Stimulated activated CD8-positive, alpha-beta memory T cell treated with anti-CD3 and anti-CD28 coated beads, Interleukin-7, amount 100 ng/mL, for 1 hour (primary cell): ENCODE measurements at places on chromosomes 4 and X.

- no peak for DNase-seq
Measured at GRCh38 chr4:185931986-185932385, 120.0 kb upstream of the SORBS2 start.

DNA sequence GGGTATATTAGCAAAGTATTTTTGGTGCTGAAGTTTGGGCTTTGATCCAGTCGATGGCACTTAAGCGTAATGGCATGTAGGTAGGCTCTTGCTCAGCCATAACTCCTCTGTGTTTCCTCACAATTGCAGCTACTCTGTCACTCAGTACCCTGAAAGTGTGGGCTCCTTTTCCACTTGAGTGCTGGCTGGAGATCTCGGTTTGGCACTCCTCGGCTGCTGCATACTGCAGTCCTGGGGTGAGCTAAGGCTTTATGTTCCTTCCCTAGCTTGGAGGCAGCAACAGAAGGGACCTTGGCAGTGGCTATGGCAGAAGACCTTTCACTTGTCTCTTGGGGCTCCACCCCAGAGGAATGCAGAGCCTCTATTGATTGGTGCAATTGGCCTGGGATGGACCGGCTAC is 106.7 kb upstream of the GRXCR1 start:
- no peak for DNase-seq

DNA sequence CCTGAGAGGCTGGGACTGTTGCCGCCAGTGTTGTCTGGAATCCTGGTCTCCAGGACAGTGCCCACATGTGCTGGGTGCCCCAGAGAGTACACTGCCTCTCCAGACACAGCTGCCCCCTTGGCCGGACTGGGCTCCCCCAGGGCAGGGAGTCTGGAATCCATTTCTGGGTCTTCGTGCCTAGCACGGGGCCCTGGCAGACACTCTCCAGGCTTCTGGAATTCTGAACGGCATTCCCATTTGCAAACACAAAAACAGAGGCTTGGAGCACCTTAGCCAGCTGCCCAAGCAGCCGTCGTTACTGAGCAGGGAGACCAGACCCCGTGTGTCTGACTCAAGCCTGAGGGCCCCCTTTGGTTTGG is 20.8 kb downstream of the HMX1 start:
- no peak for DNase-seq

GRCh38 chr4:86250006-86250405 is 109.8 kb downstream of the MAPK10 start:
- no peak for DNase-seq

DNA sequence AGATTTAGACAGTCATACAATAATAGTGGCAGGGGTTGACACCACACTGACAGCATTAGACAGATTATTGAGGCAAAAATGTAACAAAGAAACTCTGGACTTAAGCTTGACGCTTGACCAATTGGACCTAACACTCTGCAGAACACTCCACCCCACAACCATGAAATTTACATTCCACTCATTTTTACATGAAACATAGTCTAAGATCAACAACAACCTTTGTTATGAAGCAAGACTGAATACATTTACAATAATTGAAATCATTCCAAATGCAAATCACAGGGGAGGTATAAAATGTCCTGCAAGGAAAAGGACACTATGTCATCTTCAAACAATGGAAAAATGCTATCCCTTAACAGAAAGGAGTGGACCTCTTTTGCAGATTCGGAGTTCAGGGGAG is 4.9 kb upstream of the UGT2B10 start:
- no peak for DNase-seq
